ENCODE measurements at places on chromosomes 13 and 19.
A peak's percentile ranks its signal among the peaks of the same experiment; 100 is the strongest.

DNA sequence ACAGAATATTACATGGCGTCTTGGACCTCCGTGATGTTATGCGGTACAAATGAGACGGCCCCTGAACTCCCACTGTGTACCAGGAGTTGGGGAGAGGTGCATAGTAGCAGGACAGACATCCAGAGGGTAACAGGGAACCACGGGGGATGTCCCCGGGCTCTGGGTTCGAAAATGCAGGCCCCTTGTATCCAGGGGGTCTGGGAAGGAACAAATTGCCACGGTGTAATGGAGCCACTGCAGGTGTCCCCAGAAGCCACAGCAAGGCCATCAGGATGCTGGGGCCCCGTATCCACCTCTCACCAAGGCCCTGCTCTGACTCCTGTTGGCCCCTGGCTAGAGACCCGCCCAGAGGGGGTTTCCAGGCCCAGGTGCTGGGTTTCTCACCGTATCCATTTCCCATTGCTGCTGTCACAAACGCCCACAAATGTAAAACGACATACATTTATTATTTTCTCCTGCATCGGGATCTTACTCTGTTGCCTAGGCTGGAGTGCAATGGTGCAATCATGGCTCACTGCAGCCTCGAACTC lies 77.8 kb downstream of the INSR start:
- no peak for DNase-seq

GRCh38 chr13:113280126-113280525 lies 16.9 kb upstream of the LAMP1 start:
- no peak for DNase-seq

DNA sequence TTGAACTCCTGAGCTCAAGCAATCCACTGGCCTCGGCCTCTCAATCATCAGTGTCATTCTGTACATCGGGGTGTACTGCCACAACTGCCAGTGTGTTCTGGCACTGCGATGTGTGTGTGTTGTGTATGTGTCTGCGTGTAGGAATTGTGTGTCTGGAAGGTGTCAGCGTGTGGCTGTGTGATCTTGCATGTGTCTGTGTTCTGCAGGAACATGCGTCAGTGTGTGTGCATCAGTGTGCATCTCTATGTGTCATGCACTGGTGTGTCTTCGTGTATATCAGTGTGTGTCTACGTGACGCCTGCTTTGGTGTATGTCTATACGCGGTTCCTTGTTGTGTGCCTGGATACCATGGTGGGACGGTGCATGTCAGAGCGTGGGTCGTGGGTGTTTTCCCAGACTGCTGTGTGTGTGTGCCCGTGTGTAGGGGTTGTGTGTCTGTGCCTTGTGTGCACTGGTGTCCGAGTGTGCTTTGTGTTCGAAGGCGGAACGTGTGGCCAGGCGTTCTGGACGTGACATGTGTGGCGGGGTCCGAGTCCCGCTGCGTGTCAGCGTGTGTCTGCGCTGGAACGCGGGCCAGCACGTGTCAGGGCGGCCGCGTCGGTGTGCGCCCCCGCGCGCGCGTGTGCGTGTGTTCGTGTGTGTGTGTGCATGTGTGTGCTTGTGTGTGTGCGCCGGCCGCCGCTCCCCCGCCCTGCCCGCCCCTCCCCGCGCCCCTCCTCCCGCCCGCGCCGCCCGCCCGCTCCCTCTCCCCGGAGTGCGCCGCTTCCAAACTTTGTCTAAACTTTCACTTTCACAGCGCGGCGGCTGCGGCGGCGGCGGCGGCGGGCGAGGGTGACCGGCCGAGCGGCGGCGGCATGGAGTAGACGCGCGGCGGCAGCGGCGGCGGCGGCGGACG lies at the start of gene NFIX:
Gene NFIX (plus strand): TSS at position 775 of the 895 bp plus-strand sequence. CDS start 363 bp downstream, outside the sequence.
- DNase-seq: no peak

DNA sequence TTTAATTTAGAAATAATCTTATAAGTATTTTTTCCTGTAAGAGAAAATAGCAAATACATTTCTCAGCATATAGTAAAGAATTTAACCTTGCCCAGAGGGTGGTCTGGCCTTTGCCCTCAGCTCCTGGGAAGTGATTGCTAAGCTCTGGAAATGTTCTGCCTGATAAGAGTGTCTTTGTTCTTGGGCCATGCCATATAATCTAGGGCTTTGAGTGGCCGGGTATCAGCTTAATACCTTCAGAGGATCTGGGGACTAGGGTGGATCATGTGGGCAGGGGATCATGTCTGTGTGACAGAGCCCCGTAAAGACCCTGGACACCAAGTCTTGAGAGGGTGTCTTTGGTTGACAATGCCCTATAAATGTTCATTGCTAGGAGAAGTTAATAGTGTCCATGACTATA lies 1032.4 kb upstream of the MIR17HG start:
- no peak for DNase-seq

DNA sequence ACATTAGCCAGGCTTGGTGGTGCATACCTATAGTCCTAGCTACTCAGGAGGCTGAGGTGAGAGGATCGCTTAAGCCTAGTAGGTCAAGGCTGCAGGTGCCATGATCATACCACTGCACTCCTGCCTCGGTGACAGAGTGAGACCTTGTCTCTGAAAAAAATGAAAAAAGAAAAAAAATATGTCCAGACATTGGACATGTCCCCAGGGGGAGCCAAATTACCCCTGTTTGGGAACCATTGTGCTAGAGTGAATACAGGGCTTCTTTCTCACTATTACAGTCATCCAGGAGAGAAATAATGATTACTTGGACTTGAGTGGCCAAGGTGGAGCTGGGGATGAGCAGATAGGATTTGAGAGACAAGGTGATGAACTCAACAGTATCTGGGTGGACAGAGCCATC lies 52.9 kb upstream of the ABCC4 start:
- no peak for DNase-seq

DNA sequence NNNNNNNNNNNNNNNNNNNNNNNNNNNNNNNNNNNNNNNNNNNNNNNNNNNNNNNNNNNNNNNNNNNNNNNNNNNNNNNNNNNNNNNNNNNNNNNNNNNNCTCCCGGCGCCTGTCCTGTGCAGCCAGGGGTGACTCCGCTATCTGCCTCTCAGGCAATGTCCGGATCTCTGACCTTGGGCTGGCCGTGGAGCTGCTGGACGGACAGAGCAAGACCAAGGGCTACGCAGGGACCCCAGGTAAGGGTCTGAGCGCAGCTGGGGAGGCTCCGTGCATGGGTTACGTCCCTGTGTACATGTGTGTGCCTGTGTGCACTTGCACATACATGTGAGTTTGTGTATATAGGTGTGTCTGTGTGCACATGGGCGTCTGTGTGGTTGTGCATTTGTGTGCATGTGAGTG lies 36.1 kb upstream of the TMEM255B start:
- DNase-seq: no peak

DNA sequence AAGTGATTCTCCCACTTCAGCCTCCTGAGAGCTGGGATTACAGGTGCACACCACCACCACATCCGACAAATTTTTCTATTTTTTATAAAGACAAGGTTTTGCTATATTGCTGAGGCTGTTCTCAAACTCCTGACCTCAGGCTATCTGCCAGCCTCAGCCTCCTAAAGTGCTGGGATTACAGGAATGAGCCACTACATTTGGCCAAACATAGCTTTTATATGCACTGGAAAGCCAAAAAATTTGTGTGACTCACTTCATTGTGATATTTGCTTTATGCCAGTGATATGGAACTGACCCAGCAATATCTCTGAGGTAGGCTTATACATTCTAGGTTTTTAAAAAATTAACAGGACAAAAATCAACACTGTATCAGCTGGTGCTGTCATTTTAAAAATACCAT lies 26.8 kb upstream of the ACOD1 start:
- no peak for DNase-seq

GRCh38 chr19:940591-941291 lies 14.9 kb downstream of the ARID3A start:
- no peak for DNase-seq

- no peak for DNase-seq
These were observed 462 bp upstream of the MPHOSPH8 start for GRCh38 chr13:19632915-19633478.

GRCh38 chr13:43800828-43801227 lies 14.1 kb upstream of the ENOX1 start:
- no peak for DNase-seq

- DNase-seq: no peak
These were observed 51.3 kb downstream of the STK24 start for GRCh38 chr13:98525456-98526181.

DNA sequence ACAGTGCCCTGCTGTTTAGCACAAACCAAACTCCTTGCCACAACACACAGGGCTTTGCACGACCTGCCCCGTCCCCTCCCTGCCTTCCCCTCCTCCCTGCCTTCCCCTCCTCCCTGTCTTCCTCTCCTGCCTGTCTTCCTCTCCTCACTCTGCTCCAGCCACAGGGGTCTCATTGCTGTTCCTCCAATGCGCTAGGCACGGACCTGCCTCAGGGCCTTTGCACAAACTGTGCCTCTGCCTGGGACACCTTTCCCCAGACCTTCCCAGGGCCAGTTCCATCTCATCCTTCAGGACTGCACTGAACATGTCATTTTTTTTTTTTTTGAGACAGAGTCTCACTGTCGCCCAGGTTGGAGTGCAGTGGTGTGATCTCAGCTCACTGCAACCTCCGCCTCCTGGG lies 1.8 kb upstream of the CREB3L3 start:
- no peak for DNase-seq

DNA sequence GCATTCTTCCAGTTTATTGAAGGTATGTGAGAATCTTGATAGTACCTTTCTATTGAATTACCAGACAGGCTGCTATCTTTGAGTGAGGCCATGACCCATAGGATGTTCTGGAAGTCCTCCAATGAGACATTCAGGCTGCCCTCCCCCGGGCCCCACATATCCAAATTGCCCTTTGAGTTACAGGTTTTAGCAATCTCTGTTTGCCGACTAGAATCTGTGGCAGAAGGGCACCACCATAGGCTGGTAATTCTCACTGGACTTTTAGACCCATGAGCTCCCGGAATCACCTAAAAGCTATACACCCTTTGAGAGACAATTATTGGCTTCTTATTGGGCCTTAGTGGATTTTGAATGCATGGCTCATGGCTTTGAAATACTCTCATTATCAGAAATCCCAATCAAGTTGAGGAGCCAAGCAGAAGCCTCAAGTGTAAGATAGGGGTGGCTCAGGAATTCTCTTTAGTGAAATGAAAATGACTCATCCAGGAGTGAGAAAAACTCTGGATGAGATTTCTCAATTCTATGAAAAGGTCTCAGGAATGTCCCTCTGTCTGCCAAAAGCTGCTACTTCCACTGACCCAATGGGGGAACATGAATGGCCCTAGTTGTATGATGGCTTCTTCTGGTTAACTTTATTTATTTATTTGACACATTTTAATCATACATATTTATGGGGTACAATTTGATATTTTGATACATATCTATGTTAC lies 172.1 kb upstream of the CSNK1A1L start:
- DNase-seq: no peak

DNA sequence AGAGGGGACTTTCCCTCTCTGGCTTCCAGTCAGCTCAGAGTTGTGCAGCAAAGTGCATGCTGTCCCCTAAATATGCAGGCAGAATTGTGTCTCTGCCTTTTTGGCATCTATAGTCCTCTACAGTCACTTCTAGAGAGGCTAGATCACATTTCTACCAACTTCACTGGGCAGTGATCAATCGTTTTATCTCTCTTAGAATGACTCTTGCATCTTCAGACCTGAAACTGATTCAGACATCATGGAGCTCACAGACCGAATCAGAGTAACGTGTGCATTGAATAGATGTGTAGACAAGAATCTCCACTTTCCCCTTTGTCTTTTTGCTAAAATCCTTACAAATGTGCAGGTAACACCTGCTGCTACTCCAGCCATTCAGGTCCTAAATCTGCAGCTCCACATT lies 6.2 kb downstream of the ZNF253 start:
- no peak for DNase-seq

- DNase-seq: no peak
These were observed 293.6 kb downstream of the OXGR1 start for GRCh38 chr13:96700657-96701056.

GRCh38 chr13:90867336-90867683 lies 480.2 kb upstream of the MIR17HG start:
- peak; percentile 26 for DNase-seq

DNA sequence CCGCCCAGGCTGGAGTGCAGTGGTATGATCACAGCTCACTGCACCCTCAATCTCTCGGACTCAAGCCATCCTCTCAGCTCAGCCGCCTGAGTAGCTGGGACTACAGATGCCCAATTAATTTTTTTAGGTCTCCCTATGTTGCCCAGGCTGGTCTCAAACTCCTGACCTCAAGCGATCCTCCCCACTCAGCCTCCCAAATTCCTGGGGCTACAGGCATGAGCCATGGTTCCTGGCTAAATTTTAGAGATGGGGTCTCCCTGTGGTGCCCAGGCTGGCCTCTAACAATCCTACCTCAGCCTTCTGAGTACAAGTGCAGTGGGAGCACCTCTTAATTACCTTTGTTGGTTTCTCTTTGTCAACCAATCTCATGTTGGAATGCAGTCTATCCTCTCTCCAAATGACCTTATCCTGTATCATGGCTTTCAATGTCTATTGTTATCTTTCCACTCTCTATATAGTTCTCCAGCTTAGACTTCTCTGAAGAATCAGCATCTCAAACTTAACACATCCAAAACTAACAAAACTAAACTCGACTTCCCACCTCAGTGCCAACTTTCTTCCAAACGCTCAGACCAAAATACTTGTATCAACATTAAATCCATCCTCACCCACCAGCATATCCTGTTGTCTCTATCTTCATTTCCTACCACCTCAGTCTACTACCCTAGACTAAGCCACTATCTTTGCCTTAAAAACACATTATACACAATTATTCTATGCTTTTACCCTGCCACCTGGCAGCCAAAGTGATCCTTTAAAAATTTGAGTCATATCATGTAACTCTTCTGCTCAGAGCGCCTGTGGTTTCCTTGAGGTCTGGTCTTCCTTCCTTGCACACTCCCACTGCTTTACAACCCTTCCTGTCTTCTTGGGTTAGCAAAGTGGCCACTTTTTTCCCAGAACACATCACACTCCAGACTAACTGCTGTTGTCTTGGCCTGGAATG lies 6.7 kb downstream of the TPT1 start:
- DNase-seq: no peak

DNA sequence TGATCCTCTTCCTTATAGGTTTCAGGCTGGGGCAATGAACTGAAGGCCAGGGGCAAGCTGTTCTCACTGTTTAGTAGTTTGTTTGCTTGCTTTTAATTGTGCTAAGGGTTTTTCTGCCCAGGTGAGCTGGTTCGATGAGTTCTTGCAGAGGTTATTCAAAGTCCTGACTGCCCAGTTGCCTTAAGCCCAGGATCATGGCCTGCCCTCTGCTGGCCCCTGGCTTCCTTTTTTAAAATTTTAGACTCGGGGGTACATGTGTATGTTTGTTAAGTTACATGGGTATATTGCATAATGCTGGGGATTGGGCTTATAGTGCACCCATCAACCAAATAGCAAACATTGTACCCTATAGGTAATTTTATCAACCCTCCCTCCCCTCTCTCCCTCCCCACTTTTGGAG lies 65.7 kb downstream of the ZNF536 start:
- no peak for DNase-seq

All from HTR-8/SVneo (cell line).